ENCODE measurements at places on chromosomes 12 and 14.

DNA sequence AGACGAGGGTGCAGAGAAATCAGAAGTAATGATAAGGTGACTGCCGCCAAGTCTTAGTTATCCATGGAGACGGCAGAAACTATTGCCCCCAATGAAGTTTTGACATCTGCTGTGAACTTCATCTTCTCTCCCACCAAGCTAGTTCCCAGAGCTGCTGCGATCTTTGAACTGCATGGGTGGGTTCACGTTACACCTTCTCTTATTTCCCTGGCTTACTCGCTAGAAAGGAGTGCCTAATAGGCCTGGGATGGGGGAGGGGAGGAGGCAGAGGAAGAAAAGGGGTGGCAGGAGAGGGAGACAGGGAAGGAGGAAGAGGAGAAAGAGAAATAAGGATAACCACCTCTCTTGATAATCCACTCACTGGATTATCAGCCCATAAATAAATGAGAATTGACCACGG is 157.1 kb downstream of the NTF3 start:
- no peak for DNase-seq

DNA sequence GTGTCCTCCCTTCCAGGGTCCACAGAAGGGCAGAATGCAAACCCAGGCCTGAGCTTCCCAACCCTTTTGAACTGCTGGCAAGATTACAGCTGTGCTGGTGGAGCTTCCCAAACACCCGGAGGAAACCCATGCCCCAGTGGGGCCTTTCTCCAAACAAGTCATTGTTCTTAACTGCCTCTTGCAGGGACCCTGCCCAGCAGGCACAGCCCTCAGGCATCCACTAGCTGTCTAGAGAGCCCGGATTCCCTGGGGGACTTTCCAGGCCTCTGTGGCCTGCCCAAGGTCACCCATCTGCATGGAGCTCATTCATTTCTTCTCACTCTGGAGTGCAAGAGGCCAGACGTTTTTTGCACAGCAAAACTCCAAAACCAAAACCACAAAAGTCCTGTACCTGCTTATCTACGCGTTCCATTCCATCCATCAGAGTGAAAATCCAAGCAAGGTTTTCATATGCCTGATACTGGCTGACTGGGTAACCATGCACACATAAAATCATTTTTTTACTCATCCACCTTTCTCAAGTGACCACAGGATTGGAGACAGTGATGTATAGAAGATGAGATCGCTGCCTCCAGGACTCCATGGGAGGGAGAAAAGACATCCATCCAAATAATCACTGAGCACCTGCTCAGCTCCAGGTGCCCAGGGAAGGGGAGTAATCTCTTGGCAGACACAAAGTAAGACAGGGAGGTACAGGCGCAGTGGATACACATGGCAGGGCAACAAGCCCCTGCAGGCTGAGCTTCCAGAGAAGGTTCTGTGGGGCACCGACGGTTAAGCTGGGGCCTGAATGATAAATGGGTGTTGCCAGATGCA is 17.2 kb upstream of the BDKRB2 start:
- DNase-seq = no peak

DNA sequence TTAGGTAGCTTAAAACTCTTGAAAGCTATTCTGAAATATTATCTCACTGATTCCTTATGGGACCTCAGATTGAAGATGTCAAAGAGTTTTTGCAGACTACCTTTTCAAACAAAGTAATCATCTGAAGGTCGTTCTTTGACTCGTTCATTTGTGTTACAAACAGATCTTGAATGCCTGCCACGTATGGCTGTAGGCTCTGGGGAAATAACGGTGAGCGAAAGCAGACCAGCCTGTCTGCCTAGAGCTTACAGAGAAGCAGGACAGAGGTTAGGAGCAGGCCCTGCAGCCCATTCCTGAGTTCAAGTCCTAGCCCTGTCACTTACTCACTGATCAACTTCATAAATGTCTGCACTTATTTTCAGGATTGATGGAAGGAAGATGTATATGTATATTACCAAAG is 83.6 kb downstream of the FLRT2 start:
- DNase-seq = no peak

- no peak for DNase-seq
Measured at GRCh38 chr14:95039993-95040348, 117.4 kb downstream of the DICER1 start.

- no peak for DNase-seq
Measured at GRCh38 chr14:88998027-88998426, 173.6 kb downstream of the TTC8 start.

DNA sequence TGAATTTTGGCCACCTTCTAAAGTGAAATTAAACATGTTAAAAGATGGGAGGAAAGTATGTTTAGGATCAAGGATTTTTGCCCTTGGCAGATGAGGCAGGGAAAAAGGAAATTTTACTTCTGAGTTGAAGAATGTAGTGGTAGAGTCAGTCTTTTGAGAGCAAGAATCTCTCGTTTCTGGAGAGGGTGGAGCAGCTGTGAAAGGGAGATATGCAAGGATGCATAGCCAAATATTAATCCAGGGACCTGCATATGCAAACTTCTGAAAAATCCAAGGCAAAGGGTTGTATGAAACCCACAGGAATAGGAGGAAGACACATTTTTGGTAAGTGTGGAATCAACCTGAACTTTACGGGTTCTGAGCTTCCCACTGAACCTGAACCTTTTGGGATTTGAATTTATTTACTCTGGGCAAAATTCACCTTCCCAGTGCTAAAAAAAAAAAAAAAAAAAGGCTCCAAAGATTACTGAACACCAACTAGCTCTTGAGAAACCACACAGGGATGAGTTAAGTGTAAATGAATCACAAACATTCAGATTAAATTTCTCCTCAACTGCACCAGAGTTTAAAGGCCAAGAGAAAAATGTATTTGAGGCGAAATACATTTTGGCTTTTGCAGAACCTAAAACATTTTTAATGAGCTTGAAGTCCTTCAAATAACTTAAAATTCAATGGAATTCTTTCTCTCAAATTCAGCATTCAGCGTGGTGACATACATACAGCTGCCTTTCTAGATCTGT is 187.1 kb upstream of the CDKN3 start:
- DNase-seq = no peak

- DNase-seq = no peak
Measured at GRCh38 chr12:68303850-68304249, 28.3 kb downstream of the MDM1 start.

GRCh38 chr12:28536088-28536487 is 345.8 kb downstream of the CCDC91 start:
- no peak for DNase-seq

DNA sequence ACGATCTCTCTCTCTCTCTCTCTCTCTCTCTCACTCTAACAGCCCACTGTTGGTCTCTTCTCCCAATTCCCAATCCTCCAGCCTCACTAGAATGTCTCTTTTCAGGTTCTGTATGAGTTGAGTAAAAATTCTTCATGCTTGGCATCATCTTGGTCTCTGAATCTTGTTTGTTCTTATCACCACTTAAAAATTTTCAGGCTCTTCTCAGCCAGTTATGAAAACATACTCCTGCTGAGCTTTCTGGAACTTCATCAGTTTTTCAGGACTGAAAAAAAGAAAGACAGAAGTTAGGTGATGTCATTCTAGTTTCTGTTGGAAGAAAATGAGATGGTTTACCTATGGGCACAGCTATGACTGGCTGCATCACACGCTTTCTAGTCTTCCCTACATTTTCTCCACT is 11.5 kb upstream of the IL22 start:
- DNase-seq = no peak

DNA sequence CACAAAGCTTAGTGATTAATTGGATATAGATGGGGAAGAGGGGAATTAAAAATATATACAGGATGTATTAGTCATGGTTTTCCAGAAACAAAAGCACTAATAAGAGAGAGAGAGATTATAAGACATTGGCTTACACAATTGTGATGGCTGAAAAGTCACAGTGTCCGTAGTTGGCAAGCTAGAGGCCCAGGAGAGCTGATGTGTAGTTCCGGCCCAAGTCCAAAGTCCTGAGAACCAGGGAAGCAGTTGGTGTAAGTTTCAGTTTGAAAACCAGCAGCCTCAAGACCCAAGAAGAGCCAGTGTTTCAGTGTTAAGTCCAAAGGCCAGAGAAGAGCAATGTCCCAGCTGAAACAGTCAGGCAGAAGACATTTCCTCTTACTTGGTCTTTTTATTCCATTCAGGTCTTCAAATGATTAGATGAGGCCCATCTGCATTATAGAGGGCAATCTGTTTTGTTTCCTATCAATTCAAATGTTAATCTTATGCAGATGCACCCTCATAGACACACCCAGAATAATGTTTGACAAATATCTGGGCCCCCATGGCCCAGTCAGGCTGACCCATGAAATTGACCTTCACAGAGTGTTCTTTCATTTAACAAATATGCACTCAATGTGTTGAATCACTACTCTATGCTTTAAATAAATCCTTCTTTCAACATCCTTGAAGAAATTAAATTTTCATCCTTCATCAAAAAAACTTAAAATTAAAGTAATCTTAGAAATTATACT is 67.2 kb upstream of the DIO2 start:
- DNase-seq = no peak

GRCh38 chr14:72560331-72560730 is 333.6 kb downstream of the DPF3 start:
- no peak for DNase-seq

- peak; percentile 33 for DNase-seq
Measured at GRCh38 chr12:5745251-5745888, 199.7 kb downstream of the ANO2 start.

Data from activated T-cell treated with anti-CD3 and anti-CD28 coated beads, Interleukin-2, amount 50 U/mL, for 1 hour (primary cell).